NB4 (cell line): ENCODE measurements at places on chromosomes 5 and 9.

GRCh38 chr9:125911861-125912644, 164.9 kb downstream of the PBX3 start:
- DNase-seq, result no peak

- DNase-seq, result no peak
These were observed 115.5 kb upstream of the RUSC2 start for GRCh38 chr9:35374436-35374835.

GRCh38 chr9:136010615-136011361, 49.6 kb upstream of the UBAC1 start:
- no peak for DNase-seq

- no peak for DNase-seq
These were observed 62.7 kb downstream of the SEMA4D start for GRCh38 chr9:89435071-89435823.

DNA sequence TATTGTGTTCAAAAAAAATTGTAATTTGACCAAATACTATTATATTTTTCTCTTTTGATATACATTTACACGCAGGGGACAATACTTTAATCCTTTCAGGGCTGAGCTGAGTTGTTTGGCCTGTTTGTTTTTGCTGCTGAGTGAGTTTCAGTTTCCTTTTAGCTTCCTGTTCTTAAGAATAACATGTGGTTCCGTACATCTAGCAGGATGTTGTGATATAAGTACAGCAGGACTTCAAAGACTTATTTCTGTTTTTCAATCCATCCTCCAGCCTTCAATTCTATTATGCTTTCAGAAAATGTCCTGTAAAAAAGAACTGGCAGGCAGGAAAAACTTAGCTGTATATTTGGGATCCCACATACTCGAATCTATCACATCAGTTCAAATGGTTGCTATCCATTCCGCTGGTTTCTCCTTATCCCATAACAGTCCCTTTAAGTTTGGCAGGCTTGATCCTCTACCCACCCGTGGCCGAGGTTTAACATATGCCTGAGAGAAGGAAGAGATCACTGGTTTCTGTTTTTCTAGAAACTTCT, 1037.3 kb upstream of the ACO1 start:
- peak; percentile 62 for DNase-seq

- no peak for DNase-seq
These were observed 108.3 kb upstream of the TYRP1 start for GRCh38 chr9:12584656-12585522.

GRCh38 chr9:14353222-14354056, 39.5 kb upstream of the NFIB start:
- DNase-seq, result peak; percentile 84

- peak; percentile 61 for DNase-seq
These were observed 627.9 kb upstream of the RORB start for GRCh38 chr9:73869264-73869663.

- DNase-seq, result no peak
These were observed 67.6 kb downstream of the GHR start for GRCh38 chr5:42490831-42491230.
